ENCODE measurements at places on chromosomes 3 and 15.

DNA sequence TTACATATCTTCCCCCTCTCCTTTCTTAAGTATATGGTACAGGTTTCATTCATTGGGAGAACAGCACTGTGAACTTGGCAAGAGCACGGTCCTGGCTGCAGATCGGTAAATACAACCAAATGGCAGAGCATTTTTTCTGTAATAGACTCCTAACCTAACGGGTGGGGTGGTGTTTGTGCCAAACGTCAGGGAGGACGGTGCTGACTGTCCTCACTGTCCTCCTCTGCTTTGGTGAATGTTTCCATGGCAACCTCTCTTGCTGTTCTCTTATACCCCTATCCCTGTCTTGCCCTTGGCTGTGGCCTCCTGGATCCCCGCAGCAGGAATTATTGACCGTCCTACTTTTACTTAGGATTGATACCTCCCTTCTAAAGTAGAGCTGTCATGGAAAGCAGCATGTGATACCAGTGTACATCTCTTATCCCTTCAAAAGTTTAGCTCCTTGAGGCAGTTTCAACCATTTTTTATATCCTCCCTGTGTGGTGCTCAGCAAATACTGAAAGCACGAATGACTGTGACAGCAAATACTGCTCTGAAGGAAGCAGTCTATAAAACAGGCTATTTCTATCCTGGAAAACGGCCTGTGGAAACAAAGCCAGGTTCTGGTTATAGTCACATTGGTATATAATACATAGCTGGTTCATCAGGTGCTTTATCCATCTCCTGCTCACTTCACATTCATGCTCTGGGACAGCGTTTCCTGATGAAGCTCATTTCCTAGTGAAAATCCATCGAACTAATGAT lies 275.4 kb upstream of the C2CD4B start:
- no peak for DNase-seq

- no peak for DNase-seq
Observed at GRCh38 chr15:28887339-28888174, 1.8 kb downstream of the APBA2 start.

GRCh38 chr15:31372635-31373091 lies 46.0 kb downstream of the KLF13 start:
- DNase-seq = no peak

DNA sequence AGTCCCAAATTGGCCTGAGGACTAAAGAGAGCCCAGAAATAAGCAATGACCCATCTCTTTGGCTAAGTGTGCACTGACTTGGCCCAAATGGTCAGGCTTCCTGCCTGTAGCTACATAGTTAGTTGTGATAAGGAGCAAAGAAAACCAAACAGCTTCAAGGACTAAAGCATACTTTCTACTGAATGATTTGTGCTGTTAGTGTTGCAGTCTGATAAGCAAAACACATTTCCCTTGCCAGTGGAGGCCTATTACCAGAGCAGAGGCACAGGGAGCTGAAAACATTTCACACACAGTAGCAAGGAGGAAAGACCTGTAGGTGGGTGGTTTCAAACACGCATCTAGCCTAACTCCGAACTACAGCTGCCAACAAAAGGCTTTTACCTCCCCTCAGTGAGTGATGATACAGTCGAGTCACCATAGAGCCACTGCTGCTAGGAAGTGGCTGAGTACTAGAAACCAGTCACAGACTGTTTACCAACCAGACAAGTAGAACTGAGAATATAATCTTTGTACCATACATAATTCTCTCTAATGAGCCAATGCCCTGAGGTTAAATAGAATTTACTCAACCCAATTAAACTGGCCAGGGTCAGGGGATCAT lies 222.3 kb upstream of the THBS1 start:
- DNase-seq = no peak

DNA sequence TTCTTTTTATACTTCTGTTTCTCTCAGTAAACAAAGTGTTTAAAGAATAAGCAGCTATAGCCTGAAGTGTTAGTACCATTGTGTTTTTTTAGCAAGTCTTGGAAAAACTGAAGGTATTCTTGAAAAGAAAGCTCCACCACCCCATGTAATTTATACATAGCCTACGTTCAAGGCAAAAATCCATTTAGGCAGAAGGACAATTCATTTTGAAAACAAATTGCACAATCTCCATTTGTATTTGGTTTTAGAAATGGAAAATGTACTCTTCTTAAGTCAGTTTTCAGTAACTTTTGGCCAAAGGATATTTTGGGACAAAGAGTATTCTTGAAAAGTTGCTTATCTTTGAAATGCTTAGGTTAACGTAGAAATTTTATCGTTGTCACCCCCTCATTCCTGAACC lies 34.5 kb downstream of the PTPRG start:
- no peak for DNase-seq

- DNase-seq = no peak
Observed at GRCh38 chr3:183662099-183662498, 26.7 kb downstream of the KLHL24 start.

DNA sequence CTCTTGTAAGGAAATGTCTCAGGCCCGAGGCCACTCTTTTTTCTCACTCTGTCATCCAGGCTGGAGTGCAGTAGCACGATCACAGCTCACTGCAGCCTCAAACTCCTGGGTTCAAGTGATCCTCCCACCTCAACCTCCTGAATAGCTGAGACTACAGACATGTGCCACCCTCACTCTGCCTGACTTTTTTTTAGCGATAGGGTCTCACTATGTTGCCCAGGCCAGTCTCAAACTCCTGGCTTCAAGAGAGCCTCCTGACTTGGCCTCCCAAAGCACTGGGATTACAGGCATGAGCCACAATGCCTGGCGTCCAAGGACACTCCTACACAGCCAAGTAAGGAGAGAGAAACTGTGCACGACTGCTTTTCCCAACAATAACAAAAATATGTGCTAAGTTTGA lies 7.6 kb downstream of the ZNF445 start:
- DNase-seq = no peak

DNA sequence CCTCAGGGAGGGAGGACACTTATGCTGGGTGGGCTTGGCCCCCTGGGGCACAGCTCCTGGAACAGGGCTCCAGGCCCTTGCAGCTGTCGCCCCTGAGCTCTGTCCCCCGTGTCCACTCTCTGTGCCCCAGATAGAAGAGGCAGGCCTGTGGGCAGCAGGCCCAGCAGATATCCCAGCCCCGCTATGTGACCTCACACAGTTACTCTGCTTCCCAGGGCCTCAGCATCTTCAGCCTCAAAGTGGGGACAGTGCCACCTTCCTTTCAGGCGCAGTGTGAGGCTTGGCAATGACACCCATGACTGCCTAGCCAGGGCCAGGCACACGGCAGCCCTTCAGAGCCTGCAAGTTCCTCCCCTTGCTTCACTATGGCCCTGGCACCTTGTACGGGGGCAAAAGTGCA lies 98.4 kb downstream of the IQSEC1 start:
- no peak for DNase-seq

Data from activated CD4-positive, alpha-beta T cell treated with anti-CD3 and anti-CD28 coated beads, Interleukin-2, Interleukin-4, amounts not matched to agents 100 ng/mL and 50 ng/mL, durations not matched to agents 16 hours and 8 hours (primary cell).